Stimulated activated CD4-positive, alpha-beta T cell treated with anti-CD3 and anti-CD28 coated beads, Interleukin-1b, Interleukin-23, amount 100 ng/mL, for 48 hours (primary cell): ENCODE measurements at places on chromosomes 2 and 18.

- no peak for DNase-seq
Observed at GRCh38 chr2:98027538-98027937, 31.8 kb upstream of the TMEM131 start.

DNA sequence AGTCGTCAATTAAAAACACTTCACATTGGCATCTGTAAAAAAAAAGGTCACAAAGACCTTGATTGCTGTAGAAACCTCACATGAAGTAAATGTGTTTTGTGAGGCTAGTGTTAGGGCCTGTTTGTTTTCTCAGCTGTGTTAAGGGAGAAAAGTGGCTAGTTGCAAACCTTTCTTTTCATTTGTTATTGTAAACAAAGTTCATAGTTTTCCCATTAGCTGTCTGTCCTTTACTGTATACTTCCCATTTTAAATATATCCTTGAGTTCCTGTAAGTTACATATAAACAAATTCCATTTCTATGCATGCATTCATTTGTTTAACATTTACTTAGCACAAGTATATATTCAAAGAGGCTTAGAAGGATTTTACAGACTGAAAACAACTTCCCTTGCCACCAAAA lies 1250.2 kb downstream of the LRP1B start:
- no peak for DNase-seq

DNA sequence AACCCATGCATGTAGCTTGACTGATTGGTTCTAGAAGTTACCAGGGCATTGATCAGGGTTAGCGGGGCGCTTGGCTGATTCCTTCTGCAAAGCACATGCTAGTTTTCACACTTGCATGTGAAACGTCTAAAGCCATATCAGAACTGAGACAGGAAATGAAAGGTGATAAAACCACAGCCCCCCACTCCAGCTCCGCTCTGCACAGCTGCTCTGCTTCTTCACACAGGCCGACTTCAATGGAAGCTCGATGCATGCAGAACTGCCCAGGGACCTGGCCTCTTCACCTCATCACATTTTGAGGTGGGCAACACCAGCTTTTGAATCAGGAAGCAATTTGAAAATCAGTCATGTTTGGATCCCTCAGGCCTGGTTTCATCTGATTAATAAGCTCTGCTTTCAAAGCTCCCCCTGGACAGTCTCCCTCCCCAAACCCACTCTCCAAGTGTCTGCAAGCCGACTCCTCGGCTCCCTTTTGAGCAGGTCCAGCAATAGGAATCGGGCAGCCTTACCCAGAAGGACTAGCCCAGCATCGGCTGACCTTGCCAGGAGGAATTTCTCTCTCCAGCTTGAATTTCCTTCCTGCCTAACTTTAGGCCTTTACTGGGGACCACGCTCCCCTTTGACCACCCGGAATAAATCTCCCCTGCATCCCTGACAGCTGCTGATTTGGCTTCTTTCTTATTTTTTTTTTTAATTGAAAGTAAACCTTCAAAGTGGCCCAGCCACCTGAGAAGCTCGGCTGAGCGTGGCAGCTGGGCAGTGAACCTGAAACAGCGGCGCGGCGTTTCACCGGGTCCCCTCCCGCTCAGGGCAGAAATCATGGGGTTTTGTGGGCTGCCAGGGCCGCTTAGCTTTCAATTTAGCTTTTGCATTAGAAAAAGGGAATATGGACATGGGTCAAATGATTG lies 31.7 kb downstream of the HRH4 start:
- DNase-seq: no peak

- DNase-seq: peak; percentile 66
Observed at GRCh38 chr2:195659982-195660890, 3.2 kb downstream of the SLC39A10 start.
